Renal pelvis (tissue), 12 donors: ENCODE measurements at places on chromosomes 11 and 22.
A peak's percentile ranks its signal among the peaks of the same experiment; 100 is the strongest.

GRCh38 chr11:985848-986247, 50.7 kb downstream of the MUC6 start:
- DNase-seq: no peak

- no peak for DNase-seq
These were observed 138.1 kb downstream of the SHANK2 start for GRCh38 chr11:71114124-71114851.

DNA sequence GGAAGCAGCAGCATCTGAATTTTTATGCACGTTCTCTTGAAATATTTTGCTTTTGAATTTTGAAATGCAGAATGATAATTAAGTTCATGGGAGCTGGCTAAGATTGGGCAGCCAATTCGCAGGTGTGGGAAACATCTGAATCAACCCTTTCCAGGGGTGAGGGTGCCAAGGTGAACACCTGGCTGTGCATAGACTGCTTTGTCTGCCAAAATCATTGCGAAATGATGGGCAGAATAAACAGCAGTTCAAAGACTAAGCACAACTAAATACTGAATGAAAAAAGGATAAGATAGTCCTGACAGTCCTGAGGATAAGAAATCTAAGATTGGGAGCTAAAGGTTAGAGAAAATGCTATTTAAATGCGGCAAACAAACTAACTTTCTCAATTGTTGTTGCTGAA, 813.3 kb upstream of the RAG2 start:
- DNase-seq: no peak

- no peak for DNase-seq
These were observed 875.7 kb upstream of the ANO3 start for GRCh38 chr11:25456211-25456610.

GRCh38 chr11:115965767-115966504, 461.7 kb upstream of the CADM1 start:
- DNase-seq: no peak

GRCh38 chr11:4887591-4887990, 5.9 kb downstream of the OR51T1 start:
- no peak for DNase-seq

DNA sequence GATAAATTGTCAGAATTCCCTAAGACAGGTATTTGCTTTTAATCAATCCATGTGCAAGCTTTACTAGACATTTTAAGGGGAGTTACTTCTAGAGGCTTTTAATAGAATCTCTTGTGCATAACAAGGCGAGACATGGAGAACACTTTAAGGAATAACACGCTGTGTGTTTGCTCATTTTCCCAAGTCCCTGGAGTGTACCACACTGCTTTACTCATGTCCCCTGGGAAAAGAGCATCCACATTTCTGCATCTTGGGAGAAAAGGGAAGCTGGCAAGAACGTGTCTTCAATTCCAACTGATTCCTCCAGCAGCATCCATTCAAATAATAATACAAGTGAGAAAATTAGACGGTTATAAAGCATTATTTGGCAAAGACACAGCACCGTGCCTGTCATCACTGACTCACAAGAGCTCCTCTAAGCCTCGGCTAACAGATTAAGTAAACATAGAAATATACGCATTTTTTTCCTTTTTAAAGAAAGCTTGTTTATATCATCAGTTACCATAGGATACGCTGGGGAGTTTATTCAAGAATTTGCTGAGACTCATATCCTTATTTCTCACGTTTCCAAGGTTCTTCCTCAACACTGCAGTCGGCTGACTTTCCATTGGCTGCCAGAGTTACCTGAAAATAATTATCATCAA, 121.5 kb downstream of the CD44 start:
- no peak for DNase-seq

- DNase-seq: no peak
These were observed 370.5 kb downstream of the CNTN5 start for GRCh38 chr11:99391245-99391644.

GRCh38 chr11:69010964-69011623, 2.0 kb downstream of the MRGPRF start:
- DNase-seq: peak; percentile 80

DNA sequence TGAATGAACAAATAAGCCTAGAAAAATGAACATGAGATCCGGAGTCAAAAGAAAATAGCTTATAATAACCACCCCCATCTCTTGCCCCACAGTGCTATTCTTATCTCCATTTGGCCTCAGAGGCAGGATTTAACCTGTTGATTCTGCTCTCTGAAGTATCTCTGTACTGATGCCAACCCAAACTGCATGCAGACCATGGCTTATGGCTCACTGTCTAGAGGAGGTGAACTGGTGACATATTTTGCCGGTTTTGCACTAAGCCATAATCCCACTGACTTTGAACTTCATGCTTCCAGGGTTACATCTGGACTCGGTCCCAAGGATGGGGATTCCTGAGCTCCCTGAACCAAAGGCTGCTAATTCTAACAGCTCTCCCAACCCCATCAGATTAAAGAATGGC, 397.1 kb downstream of the TENM4 start:
- no peak for DNase-seq

- DNase-seq: no peak
These were observed 19.4 kb upstream of the LRRC55 start for GRCh38 chr11:57162179-57162898.

DNA sequence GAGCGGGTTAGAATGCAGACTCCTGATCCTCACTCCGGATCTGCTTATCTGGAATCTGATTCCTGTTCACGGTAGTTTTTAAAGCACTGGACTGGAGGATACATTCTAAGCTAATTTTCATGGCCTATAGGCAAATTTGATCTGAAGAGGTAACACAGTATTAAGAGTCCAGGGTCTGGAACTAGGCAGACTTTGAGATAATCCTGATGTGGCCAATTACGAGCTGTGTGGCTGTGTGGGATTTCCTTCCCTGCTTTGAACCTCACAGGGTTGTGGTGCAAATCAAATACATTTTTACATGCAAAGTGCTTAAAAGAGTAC, 285.2 kb downstream of the MIAT start:
- no peak for DNase-seq

GRCh38 chr11:43916621-43917020, 25.8 kb upstream of the C11orf96 start:
- no peak for DNase-seq

- no peak for DNase-seq
These were observed 608.1 kb upstream of the CADM1 start for GRCh38 chr11:116112087-116112935.

DNA sequence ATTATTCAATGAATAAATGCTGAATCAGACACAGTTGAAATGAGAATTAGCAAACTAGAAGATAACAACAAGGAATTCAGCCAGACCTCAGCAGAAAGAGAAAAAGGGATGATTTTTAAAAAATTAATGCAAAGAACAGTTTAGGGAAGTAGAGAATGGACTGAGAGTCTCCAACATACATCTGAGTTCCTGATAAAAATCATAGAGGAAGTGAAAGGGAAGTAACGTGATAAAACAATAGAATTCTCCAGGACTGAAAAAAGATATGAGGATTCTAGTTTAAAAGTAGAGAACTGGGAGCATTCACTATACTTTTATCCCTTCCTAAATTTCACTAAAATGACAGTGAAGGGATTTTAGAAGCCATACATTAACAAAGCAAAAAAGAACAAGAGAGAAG, 592.0 kb downstream of the SOX6 start:
- DNase-seq: no peak

- DNase-seq: no peak
These were observed 1.7 kb upstream of the OR52E5 start for GRCh38 chr11:5891216-5891800.

DNA sequence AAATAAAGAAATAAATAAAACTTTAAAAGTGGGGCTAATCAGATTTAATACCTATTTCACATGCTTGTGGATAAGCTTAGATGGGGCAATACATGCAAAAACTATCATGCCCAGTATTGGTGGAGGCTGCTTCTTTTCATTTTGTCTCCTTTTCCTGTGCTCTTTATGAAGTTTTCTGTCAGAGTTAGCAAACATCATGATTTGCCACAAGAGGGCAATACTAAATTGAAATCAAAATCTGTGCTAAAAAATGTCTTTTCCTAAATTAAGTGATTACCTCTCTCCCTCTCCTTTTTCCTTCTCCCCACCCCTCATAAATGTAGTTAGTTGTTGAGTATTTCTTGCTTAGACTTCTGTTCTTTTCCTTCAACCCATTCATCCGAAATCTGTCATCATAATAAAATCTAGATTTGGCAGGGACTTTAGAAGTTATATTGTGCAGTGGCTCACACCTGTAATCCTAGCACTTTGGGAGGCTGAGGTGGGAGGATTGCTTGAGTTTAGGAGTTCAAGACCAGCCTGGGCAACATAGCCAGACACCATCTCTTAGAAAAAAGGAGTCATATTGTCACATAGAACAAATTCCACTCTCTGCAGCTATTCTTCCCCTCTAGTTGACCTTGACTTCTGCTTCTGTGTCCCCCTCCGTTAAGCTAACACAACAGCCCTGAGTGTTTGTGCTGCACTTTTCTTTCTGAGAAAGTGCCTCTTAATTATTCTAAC, 4.7 kb upstream of the ARHGAP42 start:
- no peak for DNase-seq

- no peak for DNase-seq
These were observed 12.4 kb upstream of the SLC39A13 start for GRCh38 chr11:47396049-47396320.

DNA sequence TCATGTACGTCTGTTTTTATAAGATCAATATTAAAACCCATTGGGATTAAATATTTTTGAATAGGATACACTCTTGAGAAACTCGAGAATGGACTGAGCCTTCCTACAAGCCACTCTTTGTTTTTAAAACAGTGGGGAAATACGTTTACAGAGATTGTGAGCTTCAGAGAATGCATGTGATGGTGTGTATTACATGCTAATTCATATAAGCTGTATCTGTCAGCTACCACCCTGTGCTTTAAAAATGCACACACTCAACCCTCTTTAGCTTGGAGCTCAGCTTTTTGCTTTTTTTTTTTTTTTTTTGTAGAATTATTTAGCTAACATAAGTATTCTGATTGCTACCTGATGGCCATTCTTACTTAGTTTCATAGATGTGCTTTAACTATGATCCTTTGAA, 46.3 kb upstream of the ASPHD2 start:
- DNase-seq: no peak

DNA sequence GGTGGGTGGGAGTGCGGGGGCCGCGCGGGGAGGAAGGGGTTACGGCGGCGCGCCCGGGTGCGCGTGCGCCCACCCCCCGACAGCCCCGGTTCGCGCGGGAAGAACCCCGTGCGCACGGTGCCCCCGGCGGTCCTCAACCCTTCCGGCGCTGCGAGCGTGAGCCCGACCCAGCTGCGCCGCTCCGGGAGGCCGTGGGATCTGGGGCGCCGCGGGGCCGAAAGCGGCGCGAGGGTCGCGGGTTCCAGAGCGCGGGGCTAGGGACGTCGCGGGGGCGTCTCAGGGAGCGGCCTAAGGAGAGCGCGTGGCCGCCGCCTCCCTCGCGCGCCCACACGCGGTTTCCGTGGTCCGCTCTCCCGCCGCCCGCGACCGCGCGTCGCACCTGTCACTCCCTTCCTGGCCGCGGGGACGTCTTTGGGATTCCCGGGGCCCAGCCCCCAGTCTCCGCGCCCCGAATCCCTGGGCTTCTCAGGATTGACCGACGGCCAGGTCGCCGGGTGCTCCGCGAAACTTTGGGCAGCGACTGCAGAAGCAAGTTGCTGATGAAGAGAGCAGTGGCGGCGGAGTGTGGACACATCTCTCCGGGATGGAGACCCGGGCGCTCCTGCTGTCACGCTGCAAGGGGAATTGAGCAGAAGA, 582 bp downstream of the SREBF2 start:
- DNase-seq: no peak

GRCh38 chr22:46085828-46086576, 64.3 kb upstream of the PPARA start:
- DNase-seq: no peak

GRCh38 chr11:122852074-122852795, 13.9 kb downstream of the CRTAM start:
- no peak for DNase-seq

DNA sequence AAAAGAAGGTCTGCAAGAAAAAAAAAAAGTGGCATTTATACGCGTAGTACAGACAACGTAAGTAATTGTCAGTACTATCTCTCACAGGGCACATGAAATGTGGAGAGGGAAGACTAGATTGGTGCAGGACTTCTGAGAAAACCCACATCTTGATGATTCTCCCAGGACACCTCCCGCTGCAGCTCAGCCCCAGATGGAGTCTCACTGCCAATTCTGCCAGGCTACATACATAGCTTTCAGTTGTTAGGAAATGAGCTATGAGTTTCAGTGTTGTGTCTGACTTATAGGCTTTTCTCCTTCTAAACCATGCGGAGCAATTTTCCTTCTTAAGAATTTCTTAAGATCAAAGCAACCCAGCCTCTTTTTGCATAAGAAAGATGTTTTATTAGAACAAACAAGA, 9.6 kb downstream of the OR5A2 start:
- no peak for DNase-seq

- DNase-seq: no peak
These were observed 23.1 kb upstream of the GNB1L start for GRCh38 chr22:19877626-19878339.

- DNase-seq: peak; percentile 38
These were observed 365.7 kb upstream of the CADM1 start for GRCh38 chr11:115869780-115870431.

DNA sequence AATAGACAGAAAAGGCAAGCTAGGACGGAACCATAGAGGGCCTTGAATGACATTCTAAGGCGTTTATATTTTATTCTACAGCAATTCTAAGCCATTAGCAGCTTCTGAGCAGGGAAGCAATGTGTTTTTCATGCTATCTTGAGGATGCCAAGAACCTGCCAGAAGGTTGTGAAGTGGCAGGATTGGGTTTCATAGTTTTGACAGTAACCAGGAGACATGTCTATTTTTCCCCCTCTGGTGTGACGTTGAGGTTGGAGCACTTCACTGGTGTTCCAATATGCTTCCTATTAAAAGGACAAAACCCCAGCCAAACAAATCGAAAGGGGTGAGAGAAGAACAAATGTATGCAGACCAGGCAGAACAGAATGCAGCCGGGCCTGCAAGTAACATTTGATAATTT, 148.2 kb downstream of the SPATA19 start:
- no peak for DNase-seq

GRCh38 chr11:10407055-10407454, 48.0 kb upstream of the AMPD3 start:
- no peak for DNase-seq

DNA sequence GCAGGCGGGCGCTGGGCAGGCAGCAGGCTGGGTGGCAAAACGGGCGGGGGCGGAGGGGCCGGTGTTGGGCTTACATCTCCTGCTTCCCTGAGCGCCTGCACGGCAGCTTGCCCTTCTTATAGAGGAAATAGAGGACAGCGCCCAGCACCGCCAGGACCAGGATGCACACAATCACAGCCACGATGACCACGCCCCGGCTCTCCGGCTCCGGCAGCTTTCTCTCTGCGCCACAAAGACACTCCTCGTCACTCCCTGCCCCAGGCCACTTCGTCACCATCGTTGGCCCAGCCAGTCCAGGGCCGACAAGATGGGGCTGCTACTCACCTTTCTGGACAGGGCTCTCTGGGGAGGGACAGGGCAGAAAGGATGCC, 6.3 kb downstream of the MCAM start:
- no peak for DNase-seq

GRCh38 chr11:59097113-59097708, 9.8 kb upstream of the FAM111B start:
- peak; percentile 40 for DNase-seq
